ENCODE measurements at places on chromosomes 13 and 19. TPM values are rescaled to one million over a fixed set of nuclear protein-coding genes. Genes with fewer than 3 reads are reported as not detected.
A peak's percentile ranks its signal among the peaks of the same experiment; 100 is the strongest.

The RFPL4A gene
- not detected for total RNA-seq

The ZSCAN5A gene
- total RNA-seq = 6.2 TPM

The ZNF486 gene
- total RNA-seq = 7.3 TPM

The ZNF77 gene
- total RNA-seq = 4.0 TPM

- no peak for DNase-seq
Measured at GRCh38 chr13:49410006-49410405, 33.9 kb downstream of the CAB39L start.

- DNase-seq = no peak
Measured at GRCh38 chr13:97588993-97589392, 155.0 kb downstream of the RAP2A start.

GRCh38 chr19:27846944-27847343 is 1366.0 kb downstream of the UQCRFS1 start:
- DNase-seq = no peak

- peak; percentile 44 for DNase-seq
Measured at GRCh38 chr13:49669735-49670309, 21.5 kb downstream of the EBPL start.

DNA sequence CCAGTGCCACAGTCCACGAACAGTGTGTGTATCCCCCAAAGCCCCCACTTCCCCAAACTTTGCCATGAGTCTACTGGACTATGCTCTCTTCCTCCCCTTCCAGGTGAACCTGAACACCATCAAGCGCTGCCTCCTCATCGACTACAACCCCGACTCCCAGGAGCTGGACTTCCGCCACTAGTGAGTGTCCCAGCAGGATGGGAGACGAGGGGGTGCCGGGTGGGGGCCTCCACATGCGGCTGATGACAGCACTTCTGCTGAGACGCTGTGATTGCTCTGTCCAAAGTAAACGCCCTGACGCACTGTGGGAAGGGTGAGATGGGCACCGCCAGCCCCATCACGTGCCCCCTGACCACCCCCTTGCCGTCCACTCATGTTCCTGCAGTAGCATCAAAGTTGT is 2.0 kb upstream of the P2RY11 start:
- no peak for DNase-seq

DNA sequence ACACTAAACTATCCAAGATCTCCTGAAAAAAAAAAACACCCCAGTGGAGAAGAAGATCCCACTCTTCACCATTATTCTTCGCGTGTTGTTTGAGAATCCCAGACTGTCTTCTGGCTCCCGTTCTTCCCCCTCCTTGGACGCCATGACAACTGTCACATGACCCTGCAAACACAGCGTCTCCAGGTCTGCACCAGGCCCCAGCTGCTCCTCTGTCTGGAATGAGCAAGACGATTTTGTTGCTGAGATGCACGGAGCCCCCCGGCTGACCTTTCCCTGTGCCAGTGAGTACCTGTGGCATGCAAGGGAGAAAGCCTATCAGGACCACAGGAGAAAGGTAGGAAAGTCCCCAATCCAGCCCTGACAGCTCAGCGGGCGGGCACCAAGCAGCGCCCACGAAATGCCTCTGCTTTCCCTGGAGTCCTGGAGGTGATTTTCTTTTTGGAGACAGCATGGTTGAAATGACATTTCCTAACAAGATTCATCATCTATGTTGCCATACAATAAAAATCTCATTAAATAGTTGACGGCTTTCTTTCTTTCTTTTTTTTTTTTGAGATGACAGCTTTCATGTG is at the start of gene CFAP97D2:
TSS of gene CFAP97D2 (plus strand) at position 171 of the 572 bp plus-strand sequence. CDS start at position 245, 74 bp downstream.
- no peak for DNase-seq

- no peak for DNase-seq
Measured at GRCh38 chr19:291561-292280, 518 bp upstream of the PLPP2 start.

GRCh38 chr13:21594715-21595545 is 9.0 kb downstream of the MICU2 start:
- no peak for DNase-seq

GRCh38 chr13:92657565-92657964 is 569.0 kb upstream of the GPC6 start:
- DNase-seq = no peak

GRCh38 chr13:97879646-97880310 is 73.7 kb upstream of the IPO5 start:
- DNase-seq = no peak

GRCh38 chr13:46531953-46532352 is 21.0 kb upstream of the LRCH1 start:
- no peak for DNase-seq

DNA sequence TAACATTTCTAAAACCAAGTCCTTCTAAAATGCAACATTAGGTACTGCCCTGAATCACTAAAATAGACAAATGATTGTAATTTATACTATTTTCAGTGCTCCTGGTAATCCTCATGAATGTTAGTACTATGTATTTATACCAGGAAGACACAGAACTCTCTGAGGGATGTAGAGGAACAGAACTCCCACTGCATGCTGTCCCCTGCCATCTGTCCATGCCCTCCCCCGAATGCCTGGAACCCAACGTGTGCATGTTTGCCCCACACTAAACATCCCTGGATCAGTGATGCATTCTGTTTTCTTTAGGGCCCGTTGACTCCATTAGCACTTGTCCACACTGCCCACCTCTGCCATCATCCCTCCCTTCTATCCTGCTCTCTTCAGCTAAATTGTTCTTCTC is 26.5 kb downstream of the ENOX1 start:
- no peak for DNase-seq

DNA sequence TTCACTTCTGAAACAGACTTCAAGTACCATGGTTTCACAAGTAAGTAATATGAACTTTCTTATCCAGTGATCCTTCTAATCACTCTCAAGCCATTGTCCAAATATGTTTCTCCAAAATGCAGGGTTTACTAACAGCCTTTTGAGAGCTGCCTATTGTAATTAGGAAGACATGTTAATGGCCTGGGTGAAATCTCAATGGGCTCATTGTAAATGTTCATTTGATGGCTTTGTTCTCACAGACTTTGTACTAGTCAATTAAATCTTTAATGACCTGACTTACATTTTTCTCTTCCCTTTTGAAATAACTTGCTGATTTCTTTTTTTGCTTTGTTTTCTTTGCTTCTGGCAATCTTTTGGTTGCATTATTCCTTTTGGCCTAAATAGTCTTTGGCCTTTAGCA is 444.8 kb downstream of the LIG4 start:
- DNase-seq = no peak

- no peak for DNase-seq
Measured at GRCh38 chr13:22102271-22102670, 431.4 kb downstream of the FGF9 start.

GRCh38 chr13:40399756-40400155 is 266.7 kb downstream of the FOXO1 start:
- no peak for DNase-seq

GRCh38 chr13:31092646-31093045 is 69.1 kb downstream of the HSPH1 start:
- DNase-seq = no peak

- DNase-seq = no peak
Measured at GRCh38 chr19:4781801-4782200, 9.7 kb upstream of the FEM1A start.
